ENCODE measurements at places on chromosomes 1 and 21.

DNA sequence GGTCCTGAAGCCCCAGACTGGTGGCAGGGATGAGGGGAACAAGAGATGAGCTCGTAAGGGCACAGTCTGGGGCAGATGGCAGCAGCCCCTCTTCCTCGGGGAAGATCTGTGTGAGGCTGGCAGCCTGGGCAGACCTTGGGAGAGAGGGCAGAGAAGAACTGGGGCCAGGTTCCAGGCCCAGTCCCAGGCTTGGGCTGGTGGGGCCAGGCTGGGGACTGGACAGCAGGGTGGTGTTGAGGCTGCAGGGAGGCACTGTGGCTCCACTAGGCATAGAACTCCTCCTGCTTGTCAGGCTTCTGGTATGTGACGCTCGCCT is 35.7 kb downstream of the SDC3 start:
- DNase-seq, result no peak

GRCh38 chr21:37793660-37794059 is 122.6 kb downstream of the KCNJ6 start:
- DNase-seq, result peak; percentile 29

DNA sequence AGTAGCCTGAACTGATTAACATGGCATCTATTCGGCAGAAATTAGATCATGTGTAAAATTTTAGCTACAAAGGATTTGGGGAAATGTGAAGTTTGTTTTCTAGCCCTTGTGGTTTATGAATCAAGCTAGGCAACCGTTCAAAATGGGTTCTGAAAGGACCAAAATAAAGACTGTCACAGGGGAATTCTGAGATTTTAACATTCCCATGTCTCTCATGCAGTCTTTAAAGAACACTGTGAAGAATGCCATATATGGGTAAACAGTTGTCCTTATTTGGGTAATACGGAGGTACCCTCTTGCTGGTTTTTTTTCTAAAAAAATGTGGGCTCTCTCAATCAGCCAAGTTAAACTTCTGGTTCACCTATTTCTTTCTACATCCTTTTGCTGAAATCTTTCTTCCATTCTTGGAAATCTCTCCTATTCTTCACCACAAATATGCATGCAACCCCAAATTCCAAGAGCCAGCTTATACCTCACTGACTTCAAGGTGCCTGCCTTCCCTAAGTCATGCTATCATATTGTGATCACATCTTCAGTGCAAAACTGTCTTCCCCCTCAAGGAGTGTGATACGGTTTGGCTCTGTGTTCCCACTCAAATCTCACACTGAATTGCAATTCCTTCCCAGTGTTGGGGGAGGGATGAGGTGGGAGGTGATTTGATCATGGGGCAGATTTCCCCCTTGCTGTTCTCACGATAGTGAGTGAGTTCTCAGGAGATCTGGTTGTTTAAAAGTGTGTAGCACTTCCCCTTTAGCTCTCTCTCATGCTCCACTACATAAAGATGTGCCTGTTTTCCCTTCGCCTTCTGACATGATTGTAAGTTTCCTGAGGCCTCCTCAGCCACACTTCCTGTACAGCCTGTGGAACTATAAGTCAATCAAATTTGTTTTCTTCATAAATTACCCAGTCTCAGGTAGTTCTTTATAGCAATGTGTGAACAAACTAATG is 308.7 kb downstream of the TTLL7 start:
- no peak for DNase-seq

DNA sequence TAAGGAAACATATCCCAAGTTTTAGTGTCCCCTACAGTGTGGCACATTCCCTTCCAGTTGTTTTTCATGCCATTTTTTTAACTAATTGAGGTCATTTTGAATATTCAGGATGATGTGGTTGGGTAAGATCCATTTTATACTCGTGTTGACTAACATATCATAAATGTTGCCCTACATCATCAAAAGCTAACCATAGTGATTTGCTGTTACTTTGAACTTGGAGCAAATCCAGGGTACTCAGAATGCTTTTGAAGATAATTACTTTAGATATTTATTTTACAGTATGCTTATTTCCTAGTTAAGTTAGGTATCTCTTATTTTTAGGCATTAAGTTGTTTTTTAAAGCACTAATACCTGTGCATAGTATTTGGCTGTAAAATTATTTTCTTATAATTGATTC is 57.8 kb downstream of the DYRK1A start:
- no peak for DNase-seq

DNA sequence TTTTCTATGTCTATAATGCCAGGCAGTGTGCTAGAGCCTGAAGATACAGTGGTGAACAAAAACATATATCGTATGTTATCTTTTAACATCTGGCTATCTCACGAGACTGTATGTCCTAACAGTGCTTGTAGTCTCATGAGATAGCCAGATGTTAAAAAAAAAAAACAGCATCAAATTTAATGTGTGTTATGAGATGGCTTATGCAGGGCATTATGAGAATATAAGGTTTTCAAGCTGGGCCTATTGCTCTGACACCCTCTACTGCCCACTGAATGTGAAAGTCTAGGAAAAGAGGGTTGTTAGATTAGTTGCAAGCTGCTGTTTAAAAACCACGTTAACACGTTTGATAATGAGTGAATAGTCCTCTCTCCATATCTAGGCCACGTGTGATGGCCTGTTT is 109.8 kb downstream of the CACHD1 start:
- DNase-seq, result peak; percentile 56

GRCh38 chr21:29601047-29601446 is 302.3 kb downstream of the BACH1 start:
- DNase-seq, result no peak

- DNase-seq, result no peak
Observed at GRCh38 chr1:63877816-63878215, 104.0 kb downstream of the ROR1 start.

GRCh38 chr1:52365071-52365745 is 797 bp downstream of the CC2D1B start:
- DNase-seq, result peak; percentile 60

GRCh38 chr1:229599218-229599954 is 26.5 kb downstream of the TAF5L start:
- peak; percentile 9 for DNase-seq

GRCh38 chr1:225471109-225471452 is 43.2 kb upstream of the LBR start:
- no peak for DNase-seq

GRCh38 chr1:203093754-203094410 is 8.1 kb upstream of the MYOG start:
- DNase-seq, result no peak

DNA sequence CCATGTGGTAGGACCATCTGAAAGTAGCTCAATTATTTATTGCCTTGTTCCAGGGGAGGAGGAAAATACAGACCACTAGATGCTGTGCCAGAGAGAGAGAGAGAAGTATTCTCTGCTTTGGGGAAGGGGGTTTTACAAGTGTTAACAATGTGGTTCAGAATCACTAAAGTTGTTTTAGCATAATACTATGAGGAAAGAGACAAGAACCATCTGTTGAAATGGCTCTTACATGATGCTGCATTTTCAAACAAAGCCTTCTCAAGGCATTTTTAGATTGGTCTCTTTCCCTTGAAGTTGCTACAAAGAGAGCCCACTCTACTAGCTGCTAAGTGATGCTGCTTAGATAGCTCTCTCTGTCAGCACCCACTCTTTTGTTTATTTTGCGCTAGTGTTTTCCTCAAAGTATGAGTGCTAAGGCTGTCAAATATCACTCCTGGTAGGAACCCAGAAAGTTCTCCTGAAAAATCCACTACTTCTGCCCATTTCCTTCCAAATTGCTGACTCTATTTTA is 255.1 kb downstream of the NFIA start:
- DNase-seq, result no peak

GRCh38 chr1:18322368-18323032 is 158.2 kb upstream of the KLHDC7A start:
- DNase-seq, result peak; percentile 35

- peak; percentile 20 for DNase-seq
Observed at GRCh38 chr1:116288201-116288598, 84.8 kb upstream of the ATP1A1 start.

GRCh38 chr1:204275695-204276370 is 62.0 kb upstream of the GOLT1A start:
- DNase-seq, result no peak

DNA sequence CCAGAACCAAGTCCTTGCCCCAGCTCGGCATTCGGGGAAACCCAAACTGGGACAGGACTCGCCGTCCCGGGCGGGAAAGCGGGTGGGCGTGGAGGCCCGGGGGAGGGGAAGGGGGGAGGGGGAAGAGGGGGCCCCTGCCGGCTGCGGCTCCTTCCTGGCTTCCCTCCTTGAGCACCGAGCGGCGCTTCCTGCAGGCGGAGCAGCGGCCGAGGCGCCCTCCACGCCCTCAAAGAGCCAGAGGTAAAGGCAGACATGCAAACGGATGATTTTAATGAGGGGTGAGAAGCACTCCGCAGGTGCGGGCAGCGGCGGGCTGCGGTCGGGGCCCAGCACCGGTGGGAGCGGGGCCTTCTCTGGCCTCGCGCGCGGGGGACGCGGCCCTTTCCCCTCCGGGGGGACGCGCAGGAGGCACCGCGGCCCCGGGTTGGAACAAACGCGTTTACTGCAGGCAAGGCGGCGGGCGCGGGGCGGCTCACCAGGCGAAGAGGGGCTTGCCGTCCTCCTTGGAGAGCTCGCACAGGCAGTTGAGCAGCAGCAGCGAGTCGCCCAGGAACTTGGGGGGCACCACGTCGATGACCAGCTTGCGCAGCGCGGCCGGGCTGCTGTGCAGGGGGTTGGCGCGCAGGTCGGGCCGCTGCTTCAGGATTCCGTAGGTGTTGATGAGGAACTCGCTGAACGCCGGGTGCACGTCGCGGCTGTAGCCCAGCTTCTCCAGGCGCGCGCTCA is 5.7 kb upstream of the FTCD start:
- no peak for DNase-seq

GRCh38 chr1:29424266-29424665 is 187.9 kb downstream of the PTPRU start:
- DNase-seq, result no peak

GRCh38 chr1:159821171-159821867 is 5.4 kb upstream of the SLAMF8 start:
- DNase-seq, result peak; percentile 28

- peak; percentile 89 for DNase-seq
Observed at GRCh38 chr1:160834945-160835565, 27.6 kb downstream of the CD244 start.

DNA sequence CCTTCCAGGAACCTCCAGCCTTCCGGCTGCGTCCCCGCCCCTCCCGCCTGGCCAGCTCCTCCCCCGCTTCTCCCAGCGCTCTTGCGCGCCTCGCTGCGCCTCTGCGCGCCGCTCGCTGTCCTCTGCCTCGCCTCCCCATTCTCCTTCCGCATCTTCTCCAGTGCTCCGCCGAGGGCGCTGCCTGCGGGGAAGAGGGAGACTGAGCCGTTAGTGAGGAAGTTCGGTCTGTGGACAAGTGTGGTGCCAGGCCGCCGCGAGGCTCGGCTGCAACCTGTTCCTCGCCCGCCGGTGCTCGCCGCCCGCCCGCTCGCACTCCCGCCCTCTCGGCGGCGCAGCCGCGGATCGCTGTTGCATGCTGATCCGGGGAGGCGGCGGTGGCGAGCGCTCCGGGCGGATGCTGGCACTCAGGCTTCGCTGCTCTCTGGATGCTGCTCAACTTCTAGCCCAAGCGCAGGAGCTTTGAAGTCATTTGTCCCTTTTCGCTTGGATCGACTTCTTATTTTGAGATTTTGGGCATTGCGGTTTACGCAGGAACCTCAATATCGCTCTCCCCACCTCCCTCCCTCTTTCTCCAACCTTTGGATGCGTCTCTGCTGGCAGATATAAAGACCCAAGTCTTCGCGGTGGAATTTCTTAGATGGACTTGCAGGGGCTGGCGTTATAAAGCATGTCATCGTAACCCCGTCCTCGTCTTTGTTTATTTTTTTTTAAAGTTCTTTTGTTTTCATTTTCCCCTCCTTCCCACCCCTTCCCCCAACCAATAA is 614 bp upstream of the CACNA1E start:
- peak; percentile 41 for DNase-seq

DNA sequence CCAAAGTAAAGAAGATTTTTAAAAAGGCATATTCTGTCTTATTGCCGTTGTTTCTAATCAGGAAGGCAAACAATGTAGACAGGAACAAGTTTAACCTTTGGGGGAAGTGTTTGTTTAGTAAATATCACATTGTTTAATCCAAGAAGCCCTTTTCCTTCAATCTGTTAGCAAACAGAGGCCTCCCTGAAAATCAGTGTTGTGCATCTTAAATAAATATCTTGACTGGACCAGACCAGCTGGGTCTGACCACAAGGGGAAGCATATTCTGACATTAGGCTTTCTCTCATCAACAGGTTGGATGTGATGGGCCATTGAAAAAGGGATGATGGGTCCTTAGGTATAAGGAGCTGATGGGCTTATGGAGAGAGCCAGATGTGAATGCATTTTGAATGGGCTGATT is 81.8 kb upstream of the SGIP1 start:
- DNase-seq, result no peak

GRCh38 chr1:46379996-46380395 is 14.1 kb upstream of the FAAH start:
- DNase-seq, result no peak

GRCh38 chr1:53196017-53196484 is 573 bp upstream of the CPT2 start:
- DNase-seq, result no peak

DNA sequence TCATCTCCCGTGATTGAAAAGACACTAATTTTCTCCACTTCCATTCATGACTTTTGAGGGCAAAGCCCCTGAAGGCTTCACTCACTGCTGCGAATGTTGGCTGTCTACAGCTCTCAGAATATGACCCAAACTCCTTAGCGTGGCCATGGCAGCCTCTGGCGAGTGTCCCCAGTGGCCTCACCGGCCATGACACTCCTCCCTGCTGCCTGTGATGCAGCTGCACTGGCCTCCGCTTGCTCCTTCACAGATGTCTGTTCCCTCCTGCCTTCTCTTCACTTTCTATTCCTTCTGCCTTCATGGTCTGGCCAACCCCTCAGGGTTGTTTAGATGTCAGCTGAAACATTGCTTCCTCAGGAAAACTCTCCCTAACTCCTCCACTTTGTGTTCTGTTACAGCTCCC is 30.8 kb upstream of the PTPRF start:
- DNase-seq, result no peak

DNA sequence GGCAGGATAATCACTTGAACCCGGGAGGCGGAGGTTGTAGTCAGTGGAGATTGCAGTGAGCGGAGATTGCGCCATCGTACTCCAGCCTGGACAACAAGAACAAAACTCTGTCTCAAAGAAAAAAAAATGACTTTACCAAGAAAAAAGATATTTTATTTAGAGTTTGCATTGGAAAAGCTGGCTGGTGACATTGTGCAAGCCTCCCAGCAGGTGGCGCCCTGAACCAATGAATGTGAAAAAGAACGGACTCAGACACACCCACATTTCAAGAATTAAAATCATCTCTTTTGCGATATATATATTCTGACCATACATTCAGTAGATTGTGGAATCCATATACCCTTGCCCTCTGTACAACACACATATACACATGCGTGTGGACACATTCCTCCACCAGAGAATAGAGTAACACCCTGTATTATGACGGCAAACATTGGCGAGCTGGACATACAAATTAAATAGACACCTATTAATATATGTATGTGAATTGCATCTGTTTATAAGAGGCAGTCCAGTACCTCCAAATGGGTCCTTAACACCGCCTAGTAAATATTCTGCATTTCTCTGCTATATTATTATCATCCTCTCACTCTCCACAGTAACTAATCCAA is 39.0 kb upstream of the CADM3 start:
- peak; percentile 88 for DNase-seq
